Prostate gland (tissue), 2 donors: ENCODE measurements at places on chromosomes 7 and 10.

GRCh38 chr7:74579800-74580685 is 77.5 kb upstream of the GTF2I start:
- no peak for DNase-seq

DNA sequence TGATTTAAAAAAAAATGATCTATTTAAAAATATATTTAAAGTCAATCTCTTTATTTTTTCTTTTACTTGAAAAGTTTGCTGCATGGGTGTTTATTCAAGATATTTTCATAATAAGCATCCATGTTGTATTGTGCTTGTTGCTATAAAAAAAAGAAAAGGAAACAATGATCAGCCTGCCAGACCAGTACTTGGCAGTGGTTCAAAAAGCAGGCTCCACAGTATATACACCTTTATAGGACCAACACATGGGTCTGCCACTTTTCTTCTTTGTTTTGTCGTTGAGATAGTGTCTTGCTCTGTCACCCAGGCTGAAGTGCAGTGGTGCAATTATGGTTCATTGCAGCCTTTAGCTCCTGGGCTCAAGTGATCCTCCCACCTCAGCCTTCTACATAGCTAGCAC is 228.0 kb downstream of the TWIST1 start:
- DNase-seq: no peak

GRCh38 chr7:80916770-80917741 is 1.8 kb downstream of the SEMA3C start:
- DNase-seq: no peak

DNA sequence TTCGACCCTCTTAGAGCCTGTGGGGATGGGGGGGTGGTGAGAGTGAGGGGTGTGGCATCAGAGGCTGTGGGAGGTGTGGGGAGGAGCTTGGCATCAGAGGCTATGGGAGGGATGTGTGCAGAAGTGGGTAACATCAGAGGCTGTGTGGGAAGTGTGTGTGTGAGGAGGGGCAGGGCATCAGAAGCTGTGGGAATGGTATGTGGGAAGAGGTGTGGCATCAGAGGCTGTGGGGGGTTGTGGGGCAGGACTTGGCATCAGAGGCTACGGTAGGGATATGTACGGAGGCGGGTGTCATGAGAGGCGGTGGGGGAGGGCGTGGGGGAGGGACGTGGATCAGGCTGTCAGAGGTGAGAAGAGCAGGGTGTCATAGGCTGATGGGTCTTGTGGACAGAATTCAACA is 97.4 kb downstream of the SEC23IP start:
- no peak for DNase-seq

- DNase-seq: no peak
Observed at GRCh38 chr10:78959924-78960285, 108.9 kb upstream of the ZMIZ1 start.

- no peak for DNase-seq
Observed at GRCh38 chr7:8044761-8045430, 76.3 kb downstream of the GLCCI1 start.

- no peak for DNase-seq
Observed at GRCh38 chr7:90797596-90797995, 201.5 kb downstream of the CDK14 start.

GRCh38 chr10:71735709-71736569 is 16.4 kb upstream of the C10orf105 start:
- DNase-seq: no peak

- DNase-seq: no peak
Observed at GRCh38 chr7:26782501-26782900, 81.9 kb downstream of the SKAP2 start.

- DNase-seq: no peak
Observed at GRCh38 chr10:73911553-73912004, 647 bp downstream of the PLAU start.

DNA sequence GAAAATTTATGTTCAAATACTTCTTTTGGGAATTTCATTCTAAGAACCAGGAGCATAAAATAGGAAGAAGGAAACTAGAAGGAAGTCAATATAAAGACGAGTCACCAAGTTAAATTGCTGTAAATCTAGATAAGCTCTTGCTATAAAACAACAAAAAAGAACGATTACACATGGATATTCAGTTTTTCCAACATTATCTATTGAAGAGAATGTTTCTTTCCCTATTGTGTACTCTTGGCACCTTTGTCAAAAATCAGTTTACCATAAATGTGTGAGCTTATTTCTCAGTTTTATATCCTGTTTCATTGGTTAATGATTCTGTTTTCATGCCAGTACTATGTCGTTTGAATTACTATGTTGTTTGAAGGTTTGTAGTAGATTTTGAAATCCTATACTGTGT is 536.3 kb upstream of the MKI67 start:
- DNase-seq: no peak

GRCh38 chr7:24328050-24328449 is 44.1 kb downstream of the NPY start:
- DNase-seq: no peak

- no peak for DNase-seq
Observed at GRCh38 chr7:100400656-100401055, 27.4 kb downstream of the PILRA start.

DNA sequence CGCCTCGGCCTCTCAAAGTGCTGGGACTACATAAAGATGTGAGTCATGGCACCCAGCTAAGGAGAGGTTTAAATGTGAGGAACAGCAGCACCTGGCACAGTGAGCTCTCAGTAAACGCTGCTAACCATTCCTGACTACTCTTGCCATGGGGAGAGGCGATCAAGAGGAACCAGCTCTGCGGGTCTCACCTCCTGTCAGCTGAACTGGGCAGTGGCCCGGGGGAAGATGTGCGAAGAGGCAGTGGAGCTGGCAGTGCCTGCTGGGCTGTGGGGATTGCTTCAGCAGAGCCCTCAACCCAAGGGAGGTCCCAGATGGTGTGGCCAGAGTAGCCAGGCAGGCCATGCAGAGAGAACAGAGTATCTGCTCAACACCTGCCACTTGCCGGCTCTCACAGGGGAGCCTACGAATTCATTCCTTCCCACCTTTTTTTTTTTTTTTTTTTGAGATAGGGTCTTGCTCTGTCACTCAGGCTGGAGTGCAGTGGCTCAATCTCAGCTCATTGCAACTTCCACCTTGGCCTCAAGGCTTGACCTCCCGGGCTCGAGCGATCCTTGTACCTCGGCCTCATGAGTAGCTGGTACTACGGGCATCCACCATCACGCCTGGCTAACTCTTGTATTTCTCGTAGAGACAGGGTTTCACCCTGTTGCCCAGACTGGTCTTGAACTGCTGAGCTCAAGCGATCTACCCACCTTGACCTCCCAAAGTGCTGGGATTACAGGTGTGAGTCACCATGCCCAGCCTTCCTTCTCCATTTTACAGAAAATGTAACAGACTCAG is 6.8 kb downstream of the POLM start:
- DNase-seq: peak; percentile 52

- peak; percentile 24 for DNase-seq
Observed at GRCh38 chr7:91347290-91347689, 83.1 kb downstream of the FZD1 start.

DNA sequence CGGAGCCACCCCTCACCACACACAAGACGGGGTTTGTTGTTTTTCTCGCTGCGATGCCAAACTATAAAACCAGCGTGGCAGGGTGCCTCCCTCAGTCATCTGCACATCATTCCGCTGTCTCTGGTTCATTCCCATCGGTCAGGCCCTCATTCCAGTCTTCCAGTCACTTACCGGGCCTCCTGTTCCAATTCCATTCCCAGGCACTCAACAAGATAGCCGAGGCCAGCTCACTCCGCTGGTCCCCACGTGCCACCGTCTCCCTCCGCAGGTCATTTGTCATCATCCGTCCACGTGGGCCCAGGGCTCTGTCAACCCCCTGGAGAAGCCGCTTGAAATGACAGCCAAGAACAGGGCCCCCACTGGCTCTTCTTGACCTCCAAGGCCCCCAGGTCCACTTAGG is 6.1 kb upstream of the TMEM184A start:
- no peak for DNase-seq

DNA sequence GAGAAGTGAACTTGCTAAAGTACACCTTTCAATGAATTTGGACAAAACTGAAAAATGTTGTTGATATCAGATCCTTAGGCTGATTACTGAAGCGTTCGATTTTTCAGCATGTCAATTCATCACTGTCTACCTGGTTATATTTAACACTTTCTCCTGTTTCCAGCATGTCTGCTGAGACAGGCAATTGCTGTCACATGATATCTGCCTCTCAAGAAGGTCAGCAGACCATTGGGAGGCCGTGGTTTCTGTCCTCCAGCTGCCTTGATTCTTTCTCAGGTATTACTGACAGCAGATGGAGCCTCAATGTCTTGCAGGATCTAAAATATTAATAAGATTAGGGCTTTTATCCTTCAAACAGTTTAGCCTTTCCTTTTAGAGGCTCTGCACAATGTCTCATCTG is 127.5 kb downstream of the SNX10 start:
- DNase-seq: no peak

DNA sequence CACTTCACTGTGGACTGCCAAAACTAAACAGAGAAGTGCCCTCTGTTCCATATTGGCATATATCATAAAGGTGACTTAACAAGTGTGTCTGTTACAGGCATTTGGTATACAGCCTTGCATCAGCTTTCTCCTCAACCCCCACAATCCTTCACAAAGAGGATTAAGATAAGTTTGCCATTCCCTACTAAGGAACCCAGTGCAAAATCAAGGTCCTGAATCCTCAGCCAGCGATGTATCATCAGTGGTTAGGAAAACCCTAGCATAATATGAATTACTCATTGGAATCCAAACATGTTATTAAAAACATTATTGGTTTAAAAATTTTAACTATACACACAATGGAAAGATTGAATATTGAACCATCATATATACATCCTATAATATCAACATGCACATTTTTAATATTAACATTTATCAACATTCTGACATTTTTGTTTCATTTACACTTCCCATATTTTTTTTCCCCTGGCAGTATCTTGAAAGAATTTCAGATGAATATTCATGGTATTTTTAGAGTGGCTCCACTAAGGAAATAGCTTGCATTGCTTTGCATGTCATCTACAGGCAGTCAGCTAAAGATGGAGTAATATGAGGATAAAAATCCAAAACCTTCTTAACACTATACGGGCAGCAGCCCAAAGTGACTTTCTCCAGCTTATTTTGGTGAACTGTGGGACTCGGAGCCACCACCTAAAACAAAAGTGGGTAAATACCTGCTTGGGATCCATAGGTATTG is 215.6 kb upstream of the CHRM2 start:
- DNase-seq: no peak

DNA sequence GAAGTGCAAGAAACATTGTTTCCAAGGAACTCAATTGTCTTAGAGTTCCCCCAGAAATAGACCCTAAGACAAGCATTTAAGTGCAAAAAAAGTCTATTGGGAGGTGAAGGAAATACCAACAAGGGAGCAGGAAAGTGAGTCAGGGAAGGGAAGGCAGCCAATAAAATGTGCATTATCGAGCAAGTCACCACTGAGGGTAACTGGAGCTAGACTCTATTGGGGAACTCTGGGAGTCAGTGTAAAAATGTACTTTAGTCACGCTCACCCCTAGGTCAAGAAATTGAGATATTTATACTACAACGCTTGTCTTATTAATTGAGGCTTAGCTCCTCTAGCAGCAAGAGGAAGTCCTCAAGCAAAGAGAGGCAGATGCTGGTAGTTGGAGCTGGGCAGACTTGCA is 137.7 kb downstream of the RTKN2 start:
- DNase-seq: no peak

GRCh38 chr10:18438361-18439126 is 212.8 kb downstream of the NSUN6 start:
- no peak for DNase-seq

- DNase-seq: no peak
Observed at GRCh38 chr10:33376976-33377657, 42.6 kb upstream of the NRP1 start.

DNA sequence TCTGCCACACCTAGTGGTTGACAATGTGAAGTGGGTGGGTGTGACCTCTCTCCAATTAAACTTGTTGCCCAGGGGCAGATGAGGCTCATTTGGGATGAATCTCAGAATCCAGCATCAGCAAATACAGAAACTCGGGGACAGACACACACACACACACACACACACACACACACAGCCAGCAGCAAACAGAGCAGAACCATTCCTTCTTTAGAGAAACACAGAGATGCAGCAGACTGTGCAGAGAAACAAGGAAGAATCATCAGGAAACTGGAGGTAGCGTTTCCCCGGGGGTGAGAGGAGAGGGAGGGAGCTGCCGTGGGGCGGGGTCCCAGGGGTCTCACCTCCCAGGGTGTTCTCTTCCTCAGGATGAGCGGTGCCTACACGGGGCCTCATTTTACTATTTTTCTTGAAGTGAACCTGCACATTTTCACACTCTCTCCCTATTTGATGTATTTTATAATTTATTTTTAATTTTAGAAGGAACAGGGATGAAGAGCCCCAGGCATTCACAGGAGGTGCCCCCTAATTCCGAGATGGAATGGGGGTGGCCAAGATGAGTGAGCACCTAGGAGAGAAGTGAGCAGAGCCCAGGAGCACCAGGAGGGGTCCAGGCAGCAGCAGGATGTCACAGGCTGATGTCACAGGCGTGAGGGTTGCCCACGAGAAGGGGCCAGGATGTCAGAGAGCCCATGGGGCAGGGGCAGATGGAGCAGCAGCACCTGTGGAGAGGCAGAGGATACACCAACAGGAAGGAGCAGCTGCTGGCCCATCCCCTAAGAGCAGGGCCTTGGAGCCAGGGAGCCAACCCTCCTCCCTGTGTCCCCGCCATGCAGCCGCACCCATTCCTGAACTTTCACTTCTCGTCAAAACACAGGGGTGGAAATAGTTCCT is 85.3 kb upstream of the PPP2R2D start:
- peak; percentile 3 for DNase-seq

DNA sequence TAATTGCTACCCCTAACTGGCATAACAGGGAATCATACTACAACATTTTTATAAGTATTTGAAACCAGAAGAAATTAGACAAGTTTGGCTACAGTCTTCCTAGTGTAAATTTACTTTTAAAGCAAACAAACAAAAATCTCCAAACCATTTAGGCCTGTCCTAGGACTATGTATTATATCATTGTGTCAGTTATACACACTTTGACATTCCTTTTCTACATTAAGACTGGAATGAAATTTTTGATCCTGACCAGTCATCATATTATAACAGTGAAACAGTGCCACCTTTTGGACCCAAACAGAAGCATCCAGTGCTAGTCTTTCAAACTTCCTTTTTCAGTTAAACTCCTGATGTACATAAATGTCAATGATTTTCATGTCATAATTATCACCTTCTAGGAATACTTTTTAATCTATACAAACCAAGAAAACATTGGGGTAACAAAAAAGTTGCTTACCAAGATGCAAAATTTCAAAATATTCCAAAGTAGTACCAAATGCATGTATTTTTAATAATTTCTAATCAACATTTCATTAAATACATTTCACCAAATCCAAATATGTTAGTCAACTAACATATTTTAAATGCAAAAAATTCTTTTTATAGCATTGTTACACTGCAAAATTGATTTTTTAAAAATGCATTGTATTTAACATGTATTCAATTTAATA is 75.7 kb downstream of the IMMP2L start:
- DNase-seq: no peak

GRCh38 chr7:35735396-35735795 is 40.5 kb upstream of the HERPUD2 start:
- DNase-seq: no peak

GRCh38 chr10:66483966-66484365 is 441.9 kb upstream of the LRRTM3 start:
- no peak for DNase-seq
